AML-193 (cell line): ENCODE measurements at places on chromosomes 2 and 18.
A peak's percentile ranks its signal among the peaks of the same experiment; 100 is the strongest.

DNA sequence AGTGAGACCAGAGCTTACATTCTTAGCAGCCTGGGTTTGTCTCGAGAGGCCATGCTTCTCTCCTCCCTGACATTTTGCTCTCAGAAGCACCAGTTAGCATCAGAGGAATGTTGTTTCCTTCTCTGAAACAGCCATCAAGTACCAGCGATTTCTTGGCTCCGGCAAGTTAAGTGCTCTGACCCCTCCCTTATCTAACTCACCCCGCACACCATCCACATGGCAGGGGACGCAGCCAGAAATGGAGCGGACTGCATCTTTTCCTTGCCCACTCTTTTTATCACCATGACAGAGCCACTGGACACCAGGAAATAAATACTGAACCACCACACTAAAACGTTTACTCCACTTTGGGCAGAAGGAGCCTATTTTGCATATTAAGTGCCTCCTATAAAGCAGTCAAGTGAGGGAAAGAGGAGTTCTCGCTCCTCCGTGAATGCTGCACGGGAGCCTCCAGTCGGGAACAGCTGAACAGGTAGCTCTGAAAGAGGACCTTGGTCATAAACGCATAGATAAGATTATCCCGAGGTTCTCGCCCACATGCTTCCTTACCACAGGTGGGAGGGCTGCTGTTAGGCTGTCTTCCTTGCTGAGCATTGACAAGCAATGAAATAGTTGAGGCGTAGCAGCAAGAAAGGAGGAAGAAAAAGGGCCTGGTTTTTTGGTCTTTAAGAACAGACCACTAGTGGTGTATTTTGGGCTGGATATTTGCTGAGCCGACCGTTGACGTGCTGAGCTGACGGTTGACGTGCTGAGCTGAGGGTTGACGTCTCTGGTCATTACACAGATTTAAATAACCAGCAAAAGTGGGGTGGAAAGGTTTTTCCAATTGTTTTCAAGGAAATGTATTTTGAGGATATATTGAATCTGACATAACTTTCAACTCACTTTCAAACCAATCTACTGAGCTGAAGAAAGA is 71.4 kb upstream of the ITGB6 start:
- no peak for DNase-seq

- no peak for DNase-seq
Measured at GRCh38 chr2:177338177-177338721, 54.3 kb upstream of the AGPS start.

DNA sequence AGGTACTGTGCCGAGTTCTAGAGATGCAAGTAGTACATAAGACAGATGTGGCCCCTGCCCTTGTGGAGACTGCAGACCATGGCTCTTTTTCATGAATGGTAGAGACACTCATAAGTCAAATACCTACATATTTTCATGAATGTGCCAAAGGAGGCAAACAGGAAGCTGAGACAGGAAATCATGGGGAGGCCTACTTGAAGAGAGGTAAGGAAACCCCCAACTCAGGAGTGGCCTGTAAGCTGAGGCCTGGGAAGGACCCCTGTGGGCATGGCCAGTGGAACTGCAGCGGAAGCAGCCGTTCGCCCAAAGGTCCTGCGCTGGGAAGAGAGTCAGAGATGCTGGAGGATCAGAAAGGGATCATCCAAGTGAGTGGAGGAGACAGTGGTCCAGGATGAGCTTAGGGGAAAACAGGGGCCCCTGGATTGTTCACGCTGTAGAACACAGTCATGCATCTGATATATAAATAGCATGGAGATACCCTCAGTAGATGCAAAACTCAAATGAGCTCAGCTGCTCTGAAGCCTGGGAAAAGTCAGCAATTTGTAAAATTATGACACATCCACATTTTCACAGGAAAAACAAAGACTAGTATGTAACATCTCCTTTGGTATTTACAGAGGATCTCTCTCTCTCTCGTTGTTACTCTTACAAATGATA is 228.9 kb downstream of the NEDD4L start:
- DNase-seq = no peak

GRCh38 chr18:53411511-53411910 is 813.0 kb downstream of the MBD2 start:
- DNase-seq = no peak

DNA sequence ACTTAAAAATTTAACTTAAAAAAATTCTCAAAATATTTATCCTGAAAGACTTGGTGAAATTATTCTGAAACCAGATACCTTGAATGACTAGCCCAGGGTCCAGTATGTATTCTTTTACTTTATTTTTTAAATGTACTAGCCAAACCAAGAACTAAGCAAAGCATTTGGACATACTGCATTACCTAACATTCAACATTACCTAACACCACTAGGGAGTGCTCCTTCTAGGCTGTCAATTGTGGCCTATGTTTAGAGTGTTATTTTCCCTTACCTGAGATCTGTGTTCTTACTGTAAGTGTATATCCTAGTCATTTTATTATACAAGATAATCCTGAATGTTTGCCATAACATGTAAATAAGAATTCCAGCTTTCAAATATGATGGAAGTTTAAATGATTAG is 496.6 kb downstream of the PTPRM start:
- no peak for DNase-seq

DNA sequence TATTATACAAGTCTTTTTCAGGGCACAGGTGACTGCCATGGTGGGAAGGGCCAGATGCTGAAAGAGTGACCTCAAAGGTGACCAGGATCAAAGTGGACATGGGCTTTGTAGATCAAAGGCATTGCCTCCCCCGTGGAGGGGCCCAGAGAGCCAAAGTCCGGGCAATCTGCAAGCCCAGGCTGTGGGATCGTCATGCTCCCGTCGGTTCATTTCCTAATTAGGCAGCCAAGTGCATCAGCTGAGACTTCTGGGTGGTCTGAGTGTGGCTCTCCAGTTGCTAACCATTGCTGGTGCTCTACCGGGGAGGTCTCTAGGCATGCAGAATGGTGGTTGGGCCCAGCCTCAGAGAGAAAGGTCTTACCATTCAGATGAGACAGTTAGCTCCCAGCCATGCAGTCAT is 61.6 kb downstream of the TRIB2 start:
- no peak for DNase-seq

GRCh38 chr18:58416704-58417683 is 211.9 kb downstream of the ALPK2 start:
- no peak for DNase-seq

DNA sequence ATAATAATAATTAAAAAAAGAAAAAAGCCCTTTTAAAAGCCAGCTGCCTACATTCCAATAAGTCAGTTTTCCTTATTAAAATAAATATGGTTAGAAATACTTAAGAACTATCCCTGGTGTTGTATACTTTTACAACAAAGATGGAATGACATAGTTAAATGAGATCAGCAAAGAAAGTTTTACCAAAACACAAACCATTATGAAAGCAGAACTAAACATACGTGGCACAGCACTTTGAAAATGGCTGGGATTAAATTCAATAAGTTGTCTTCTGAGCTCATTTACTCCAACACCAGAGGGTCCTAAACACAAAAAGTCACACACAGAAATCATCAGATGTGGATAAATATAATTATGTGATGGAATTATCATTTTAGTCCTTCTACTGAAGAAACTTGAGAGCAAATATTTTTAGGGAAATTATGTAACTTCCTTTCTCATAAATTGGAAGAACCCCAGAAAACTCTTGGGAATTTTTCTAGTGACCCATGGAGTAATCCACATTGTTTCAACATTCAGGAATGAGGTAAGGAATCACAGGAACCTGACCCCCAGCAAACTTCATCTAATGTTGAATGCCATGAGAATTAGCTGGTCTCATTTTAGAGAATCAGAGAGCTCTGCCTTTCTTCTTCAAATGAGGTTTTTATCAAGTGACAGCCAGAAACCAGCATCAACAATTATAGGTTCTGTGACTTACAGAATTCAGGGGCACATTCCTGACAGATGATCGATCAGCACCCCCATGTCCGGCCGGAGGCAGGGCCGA is 11.5 kb upstream of the TMEM237 start:
- no peak for DNase-seq

DNA sequence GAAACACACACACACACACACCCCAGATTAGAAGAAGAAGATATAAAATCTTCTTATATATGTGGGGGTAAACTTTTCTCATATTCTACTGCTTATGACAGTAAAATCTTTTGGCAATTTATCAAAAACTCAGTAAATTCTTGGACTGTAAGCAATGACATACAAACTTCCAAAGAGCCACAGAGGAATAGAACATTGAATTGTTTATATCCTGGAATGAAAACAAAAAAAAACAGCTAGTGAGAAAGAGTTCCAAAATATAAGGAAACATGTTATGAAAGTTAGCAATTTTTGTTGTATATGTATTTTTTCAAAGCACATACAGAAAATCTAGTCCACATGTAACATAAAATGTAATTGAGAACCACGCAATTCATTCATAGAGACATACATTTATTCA is 764.9 kb downstream of the DSC3 start:
- DNase-seq = no peak

DNA sequence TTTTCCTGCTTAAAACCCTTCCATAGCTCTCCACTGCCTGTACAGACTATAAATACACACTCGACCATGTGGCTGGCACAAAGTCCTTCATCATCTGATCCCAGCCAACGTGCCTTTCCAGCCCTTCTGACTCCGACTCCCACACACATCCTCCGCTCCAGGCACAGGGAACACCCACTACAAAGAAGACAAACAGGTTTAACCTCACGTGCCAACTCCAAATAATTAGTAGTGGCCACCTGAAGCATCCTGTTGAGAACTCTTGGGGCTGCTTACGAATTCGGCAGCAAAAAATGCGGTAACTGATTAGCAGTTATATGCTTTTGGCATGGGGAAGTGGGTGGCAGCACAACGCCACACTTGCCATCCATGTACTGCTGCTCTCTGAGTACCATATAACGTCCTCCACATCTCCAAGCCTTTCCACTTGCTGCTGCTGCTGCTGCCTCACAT is 12.1 kb downstream of the SPIRE1 start:
- DNase-seq = no peak

DNA sequence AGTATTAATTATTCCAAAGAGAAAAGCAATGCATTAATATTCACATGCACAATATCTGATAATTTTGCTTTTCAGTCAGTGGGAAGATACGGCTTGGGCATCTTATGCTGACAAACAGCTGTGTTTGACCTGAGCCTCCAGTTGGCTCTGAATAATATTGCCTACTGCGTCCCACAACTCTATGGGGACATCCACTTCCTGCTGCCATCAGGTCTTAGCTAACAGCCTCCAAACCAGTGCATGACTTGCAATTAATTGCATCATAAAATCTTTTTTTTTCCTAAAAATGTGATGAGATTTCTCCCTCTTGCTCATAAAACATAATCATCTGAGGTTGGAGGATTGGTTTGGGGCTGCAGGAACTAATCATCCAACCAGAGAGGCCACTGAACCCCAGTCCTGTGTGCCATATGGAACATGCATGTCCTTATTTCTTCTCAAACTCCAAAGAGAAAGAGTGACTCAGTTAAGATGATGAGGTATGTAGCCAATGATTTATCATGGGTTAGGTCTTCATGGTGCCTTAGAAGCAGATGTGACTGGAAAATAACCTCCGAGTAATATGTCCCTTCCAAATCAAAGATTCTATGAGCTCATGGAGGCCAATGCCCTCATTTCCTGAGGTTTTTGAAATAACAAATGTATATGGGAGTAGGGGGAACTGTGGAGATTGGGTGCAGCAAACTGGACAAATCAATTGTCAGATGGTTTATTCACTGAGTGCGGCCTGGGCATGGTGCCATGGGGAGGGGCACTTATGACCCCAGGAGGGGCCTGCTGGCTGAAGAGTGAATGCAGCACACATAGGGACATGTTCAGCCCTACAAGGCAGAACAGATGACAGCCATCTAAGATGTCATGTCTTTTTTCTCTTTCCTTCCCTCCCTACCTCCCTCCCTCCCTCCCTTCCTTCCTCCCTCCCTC is 39.4 kb downstream of the EDAR start:
- no peak for DNase-seq

DNA sequence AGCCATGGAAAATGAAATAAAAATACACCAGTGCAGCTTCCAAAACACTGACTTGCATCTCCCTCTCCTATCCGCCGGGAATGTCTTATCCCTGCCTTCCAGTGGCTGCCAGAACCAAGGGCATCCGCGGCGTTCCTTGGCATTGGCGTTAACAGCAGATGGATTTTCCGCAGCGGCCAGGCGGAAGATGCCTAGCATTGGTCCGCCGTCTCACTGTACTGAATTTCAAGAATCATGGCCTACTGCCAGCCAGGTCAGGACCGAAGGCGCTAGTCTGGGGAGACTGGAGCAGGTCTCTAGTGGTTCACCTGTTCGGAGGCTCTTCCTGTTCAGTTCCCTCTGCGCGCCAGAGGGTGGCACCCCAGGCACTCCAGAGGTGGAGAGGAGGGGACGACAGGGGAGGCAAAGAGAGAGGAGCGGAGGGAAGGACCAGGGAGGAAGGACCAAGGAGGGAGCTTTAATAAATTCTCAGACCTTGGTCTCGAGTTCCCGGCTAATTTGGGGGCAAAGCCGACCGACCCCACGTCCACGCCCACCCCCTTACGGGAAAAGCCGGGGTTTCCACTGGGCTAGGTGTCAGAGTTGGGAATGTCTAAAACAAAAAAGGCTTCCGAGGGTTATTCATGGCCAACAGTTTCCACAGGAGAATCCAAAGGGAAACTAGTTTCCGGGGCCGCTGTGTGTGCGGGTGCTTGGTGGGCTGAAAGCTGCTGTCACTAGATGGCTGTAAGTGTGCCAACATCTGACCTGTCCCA is 3.7 kb upstream of the BCL2L11 start:
- DNase-seq = peak; percentile 55

DNA sequence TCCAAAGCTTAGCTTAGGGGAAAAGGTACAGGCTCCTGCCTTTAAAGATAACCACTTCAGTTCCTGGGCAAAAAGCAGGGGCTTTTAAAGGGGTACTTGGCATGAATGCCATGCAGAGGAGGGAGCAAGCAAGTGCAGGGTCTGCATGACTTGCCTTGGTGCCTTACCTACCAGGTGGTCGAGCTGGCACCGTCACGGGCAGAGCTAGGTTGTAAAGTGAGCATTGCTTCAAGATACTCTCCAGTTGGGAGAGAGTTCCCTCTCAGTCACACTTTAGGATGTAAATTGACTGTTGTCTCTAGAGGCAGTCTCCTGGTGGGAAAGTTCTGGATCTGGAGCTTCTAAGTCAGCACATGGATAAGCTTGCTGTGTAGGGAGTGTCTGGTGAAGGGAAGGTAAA is 58.6 kb upstream of the MCFD2 start:
- DNase-seq = no peak

- DNase-seq = peak; percentile 95
Measured at GRCh38 chr2:47906157-47907038, at the start of gene FBXO11. Gene FBXO11 (minus strand): TSS chr2:47906498. CDS start chr2:47905720, 778 bp downstream.

DNA sequence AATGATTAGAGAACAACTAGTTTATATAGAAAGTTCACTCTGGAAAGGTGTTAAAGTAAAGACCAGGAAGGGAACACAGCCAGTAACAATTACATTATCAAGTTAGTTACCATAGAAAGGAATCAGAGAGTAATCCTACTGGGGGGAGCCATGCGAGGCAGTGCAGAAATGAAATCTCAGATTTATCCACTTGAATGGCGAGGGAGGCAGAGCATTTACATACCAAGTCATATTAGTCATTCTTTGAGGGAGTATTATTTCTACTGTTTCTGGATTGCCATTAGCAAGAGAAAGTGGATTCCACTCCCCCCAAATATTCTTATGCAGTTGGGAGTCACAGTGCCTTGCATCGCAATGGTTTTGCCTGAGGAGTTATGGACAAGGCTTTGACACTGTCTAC is 472.7 kb upstream of the TRIB2 start:
- no peak for DNase-seq
